T-helper 22 cell (primary cell): ENCODE measurements at places on chromosomes 4 and X.

GRCh38 chrX:107979534-107979933 lies 2.6 kb downstream of the TEX13B start:
- DNase-seq = no peak

DNA sequence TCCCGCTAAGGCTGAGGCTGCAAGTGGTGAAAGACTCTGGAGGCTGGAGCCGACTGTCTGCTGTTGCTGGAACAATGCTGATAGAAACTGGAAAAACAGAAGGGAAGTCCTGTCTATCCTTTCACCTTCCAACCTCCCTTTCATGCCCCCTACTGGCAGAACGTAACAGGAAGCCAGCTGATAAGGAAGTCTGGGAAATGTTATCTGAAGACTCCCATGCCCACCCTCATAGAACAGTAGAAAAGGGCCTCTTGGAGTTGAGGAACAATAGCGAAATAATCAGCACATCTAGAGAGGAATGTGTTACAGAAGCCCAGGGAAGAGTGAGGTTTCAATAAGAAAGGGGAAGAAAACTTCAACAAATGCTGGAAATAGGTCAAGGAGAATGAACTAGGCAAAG lies 117.1 kb upstream of the DKK2 start:
- no peak for DNase-seq

DNA sequence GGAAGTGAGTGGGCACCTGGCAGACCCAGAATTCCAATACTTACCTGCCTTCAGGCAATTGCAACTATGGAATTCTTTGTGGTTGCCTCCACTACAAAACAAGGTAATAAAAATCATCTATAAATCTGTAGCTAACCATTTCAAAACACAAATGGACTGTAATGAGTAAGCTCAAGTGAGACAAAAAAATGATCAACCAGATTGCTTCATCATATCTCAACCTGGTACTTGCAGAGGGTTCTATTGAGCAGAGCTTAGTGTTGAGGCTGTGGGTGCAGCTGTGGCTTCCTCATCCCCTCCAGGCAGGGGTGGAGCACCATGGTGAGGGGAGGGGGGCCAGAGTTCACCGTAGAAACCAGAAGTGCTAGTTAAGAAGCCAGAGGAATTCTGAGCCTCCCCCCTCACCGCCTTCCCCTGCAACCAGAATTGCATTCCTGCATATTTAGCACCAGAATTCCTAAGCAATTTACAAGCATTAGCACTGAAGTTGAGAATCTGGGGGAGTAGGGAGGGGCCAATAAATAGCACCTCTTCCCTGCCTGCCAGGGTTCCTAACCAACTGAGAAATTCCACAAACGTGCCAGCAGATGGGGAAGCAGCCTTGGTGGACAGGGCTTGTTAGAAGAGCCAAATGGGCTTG lies 11.5 kb downstream of the CTAG1A start:
- no peak for DNase-seq

- no peak for DNase-seq
Measured at GRCh38 chr4:157076578-157076947, 613 bp downstream of the GLRB start.

- no peak for DNase-seq
Measured at GRCh38 chr4:77159806-77160205, 2.8 kb downstream of the CCNG2 start.

- no peak for DNase-seq
Measured at GRCh38 chrX:79176028-79176427, 31.5 kb downstream of the GPR174 start.

DNA sequence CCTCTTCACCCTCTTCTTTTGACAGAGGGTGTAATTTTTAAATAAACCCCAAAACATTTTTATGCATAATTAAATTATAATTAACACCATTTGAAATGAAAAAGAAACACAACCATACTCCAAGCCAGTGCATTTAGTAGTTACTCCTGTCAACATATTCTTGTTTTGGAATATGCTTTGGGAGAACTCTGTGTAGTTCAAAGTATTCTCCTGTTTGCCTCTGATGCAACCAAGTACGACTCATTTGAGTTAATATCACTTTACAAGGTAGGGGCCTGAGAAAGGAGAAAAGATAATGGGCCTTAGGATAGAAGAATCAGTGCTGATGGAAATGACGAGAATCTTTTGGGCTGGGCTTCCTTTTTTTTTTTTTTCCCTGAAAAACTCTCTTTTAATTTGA lies 2.7 kb downstream of the PTPN13 start:
- DNase-seq = no peak

GRCh38 chrX:66193821-66194220 lies 29.8 kb downstream of the HEPH start:
- DNase-seq = no peak

DNA sequence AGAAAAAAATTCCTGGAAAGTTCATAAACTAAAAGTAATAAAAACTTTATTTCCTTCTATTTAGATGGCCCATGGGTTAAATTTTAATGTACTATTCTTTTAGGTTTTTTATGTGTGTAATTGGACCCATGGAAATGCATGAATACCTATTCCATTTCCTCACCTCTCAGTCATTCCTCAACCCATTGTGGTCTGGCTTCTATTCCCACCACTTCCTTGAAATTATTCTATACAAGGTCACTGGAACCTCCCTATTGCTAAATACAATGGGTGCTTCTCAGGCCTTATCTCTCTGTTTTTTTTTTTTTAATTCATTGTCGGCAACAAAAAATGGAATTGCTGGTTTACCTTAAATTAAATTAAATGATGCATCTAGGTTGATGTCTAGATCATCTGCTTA lies 17.2 kb downstream of the SLC39A8 start:
- DNase-seq = no peak

DNA sequence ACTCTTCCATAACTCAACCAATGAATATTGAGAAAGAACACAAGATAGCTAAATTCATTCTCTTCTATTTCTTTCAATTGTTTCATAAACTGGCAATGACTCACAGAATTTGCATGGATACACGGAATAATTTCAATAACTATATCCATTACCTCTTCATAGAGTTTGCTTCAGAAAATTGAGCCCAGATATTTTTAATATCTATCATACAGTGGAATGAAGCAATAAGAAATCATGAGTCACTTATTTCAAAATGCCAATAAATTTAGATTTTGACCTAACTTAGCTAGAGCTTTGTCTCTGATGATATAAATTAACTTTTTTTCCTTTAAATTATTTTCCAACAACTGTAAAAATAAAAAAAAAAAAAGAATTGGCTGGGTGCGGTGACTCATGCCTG lies 22.2 kb upstream of the MANBA start:
- no peak for DNase-seq

- DNase-seq = no peak
Measured at GRCh38 chr4:39394706-39395105, 12.0 kb upstream of the KLB start.

DNA sequence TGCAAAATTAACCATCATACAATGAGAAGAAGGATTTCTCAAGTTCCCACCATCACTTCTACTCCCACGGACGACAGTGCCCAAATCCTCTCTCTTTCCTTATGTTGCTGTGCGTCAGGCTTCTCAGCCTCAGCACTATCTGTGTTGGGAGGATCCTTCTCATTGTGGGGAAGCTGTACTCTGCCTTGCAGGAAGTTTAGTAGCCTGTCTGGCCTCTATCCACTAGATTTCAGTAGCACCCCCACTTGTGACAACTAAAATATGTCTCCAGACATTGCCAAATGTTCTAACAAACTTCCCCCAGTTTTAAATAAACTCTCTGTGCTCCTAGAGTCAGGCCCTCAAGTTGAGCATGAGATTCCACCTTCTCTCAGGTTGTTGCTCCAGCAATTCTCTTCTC lies 545.9 kb upstream of the ZFP42 start:
- DNase-seq = no peak

DNA sequence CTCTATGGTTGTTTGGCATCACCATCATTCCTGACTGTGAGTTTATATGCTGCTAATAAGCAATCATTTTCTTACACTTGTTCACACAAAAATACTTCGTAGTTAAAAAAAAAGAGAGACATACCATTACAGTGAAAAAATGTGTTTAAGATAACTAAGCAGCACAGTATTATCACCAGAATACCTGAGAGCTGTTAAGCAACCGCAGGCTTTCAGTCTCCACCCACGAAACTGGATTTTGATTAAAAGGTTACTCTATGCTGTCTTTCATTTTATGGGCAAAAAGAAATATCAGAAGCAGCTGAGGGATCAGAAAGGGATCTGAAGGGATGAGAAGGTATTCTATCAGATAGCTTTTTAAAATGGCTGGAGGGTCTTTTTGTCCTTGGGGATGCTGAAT lies 148.3 kb downstream of the NEK1 start:
- no peak for DNase-seq

- DNase-seq = no peak
Measured at GRCh38 chr4:140367738-140368137, 5.7 kb upstream of the SCOC start.
